Prostate gland (tissue), 2 donors: ENCODE measurements at places on chromosomes 7 and 10. TPM values are rescaled to one million over a fixed set of nuclear protein-coding genes. Genes with fewer than 3 reads are reported as not detected.

Gene MYO3A
- total RNA-seq = not detected

Gene RADIL
- total RNA-seq = 1.8 TPM

Gene OR13A1
- not detected for total RNA-seq

Gene SLC16A9
- 9.8 TPM for total RNA-seq

Gene LRIT1
- 1.1 TPM for total RNA-seq

Gene TAS2R5
- 4.0 TPM for total RNA-seq

Gene VGF
- 0.68 TPM for total RNA-seq

Gene AZGP1
- 4,716 TPM for total RNA-seq

Gene FRAT2
- total RNA-seq = 43.0 TPM

Gene TDRD1
- total RNA-seq = not detected
